Cortex of kidney (tissue), 1 donor: ENCODE measurements at places on chromosomes 1 and 21.

- no peak for DNase-seq
Measured at GRCh38 chr1:201369209-201369608, 8.3 kb downstream of the TNNT2 start.

DNA sequence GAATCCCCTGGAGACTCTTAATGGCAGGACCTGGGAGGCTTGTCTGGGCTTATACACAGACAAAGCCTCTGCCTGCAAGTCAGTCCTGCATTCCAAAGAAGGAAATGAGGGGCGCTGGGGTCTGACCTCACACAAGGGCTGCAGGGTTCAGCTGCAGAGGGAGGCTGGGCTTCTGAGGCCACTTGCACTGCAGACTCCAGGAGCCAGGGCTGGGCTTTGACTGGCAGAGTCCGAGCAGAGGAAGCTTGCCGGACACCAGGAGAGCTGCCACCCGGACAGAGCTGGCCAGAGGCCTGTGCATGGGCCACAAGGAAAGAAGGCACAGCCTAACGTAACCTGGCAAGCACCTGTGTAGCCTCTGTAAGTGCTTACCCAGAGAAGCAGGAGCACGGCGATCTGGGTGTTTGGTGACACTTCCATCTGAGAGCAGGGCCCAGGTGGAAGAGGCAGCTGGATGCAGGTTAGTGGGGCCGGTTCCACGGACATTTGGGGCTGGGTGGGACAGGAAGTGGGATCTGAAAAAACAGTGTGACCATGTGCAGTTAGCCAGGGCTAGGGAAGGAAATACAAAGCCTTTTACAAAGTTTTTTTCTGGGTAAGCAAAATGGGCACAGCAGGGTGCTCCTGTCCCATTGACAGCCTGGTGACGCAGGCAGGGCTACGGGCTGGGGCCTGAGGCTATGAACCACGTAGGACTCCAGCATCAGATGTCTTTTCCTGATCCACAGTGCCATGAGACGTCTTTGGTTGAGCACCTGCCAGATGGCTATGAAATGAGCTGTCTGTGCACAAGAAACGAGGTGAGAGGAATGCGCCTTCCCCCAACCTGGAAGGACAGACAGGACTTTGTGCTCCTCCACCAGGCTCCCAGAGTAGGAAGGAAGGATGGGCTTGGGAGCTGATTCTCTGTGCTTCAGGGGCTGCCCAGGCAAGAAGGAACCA is 37.3 kb upstream of the LBR start:
- DNase-seq, result no peak

DNA sequence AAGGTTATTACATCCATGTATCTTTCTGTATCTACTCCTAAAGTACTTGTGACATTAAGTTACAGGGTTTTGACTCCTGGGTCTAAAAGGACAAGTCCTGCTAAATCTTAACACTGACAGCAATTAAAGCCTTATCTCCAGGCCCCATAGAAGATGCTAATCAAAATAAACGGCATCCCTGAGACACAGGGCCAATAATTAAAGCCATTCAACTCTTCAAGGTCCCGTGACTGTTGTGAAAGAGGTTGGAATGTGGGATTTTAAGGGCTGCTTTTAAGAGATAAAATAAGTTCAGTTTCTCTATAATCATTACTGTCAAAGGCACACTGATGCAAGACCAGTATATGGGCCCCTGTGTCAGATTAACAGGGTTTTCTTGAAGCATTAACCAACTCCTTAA is 8.3 kb downstream of the DNAI4 start:
- DNase-seq, result no peak

GRCh38 chr21:31772674-31773555 is 41.0 kb upstream of the SCAF4 start:
- DNase-seq, result no peak

GRCh38 chr21:25757531-25757930 is 22.8 kb downstream of the GABPA start:
- DNase-seq, result no peak

- no peak for DNase-seq
Measured at GRCh38 chr1:241419986-241420385, 63.0 kb upstream of the RGS7 start.

- DNase-seq, result no peak
Measured at GRCh38 chr1:165927169-165927568, 99.8 kb downstream of the UCK2 start.

GRCh38 chr21:44848821-44849521 is 24.5 kb downstream of the PTTG1IP start:
- DNase-seq, result no peak

DNA sequence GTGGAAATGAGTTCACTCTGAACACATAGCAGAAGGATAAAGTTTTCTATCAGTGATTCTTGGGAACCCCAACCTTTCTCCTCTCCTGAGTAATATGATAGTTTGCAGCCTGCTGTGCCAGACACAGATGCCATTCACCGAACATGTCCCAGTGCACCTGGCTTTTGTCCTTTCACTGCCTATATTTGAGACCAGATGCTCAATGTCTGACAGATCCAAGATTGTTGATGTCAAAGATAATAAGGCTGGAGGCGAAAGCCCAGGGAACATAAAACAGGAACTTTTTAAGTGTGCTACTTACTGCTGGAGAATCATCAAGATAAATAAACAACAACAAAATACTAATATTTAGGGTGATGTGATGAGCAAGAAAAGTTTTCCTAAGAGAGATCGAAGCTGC is 139.3 kb downstream of the TIAM1 start:
- DNase-seq, result no peak

DNA sequence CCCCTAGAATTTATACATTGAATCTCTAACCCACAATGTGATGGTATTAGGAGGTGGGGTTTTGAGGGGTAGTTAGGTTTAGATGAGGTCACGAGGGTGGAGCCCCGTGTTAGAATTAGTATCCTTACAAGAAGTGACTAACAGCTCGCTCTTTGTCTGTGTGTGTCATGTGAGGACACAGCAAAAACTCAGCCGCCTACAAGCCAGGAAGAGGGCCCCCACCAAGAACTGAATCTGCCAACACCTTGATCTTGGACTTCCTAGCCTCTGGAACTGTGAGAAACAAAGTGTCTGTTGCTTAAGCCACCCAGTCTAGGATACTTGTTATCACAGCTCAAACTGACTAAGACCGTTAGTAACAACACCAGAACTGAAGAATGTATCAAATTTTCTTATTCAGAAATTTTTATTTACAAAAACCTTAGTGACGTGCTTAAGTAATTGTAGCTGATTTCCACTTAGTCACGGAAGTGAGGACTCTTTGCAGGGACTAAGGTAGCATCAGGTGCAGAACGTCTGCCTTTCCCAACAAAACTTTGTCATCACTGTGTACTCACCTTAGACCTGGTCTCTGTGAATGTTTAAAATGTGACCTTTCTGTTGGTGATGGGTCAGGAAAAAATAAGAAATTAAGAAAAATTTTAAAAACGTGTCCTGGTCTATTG is 24.5 kb upstream of the LRRC8C start:
- no peak for DNase-seq

DNA sequence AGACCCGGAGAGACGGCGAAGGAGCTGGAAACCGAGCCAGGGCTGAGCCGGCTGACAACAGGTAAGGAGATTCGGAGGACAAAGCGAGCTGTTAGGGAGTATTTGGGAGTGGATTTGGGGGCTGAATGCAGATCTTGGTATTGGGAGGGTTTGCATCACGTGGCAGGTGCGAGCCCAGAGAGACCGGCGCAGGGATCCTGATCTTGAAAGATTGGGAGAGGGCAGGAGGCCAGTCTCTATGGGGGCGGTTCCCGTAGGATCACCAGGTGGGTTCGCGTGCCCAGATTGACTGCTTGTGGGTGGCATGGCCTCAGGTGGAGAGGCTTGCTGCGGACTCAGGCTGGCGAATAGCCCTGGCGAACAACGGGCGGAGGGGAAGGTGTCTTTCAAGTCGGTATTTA is 204 bp downstream of the CIART start:
- DNase-seq, result no peak

- no peak for DNase-seq
Measured at GRCh38 chr21:35538386-35538785, 489.3 kb upstream of the RUNX1 start.

- no peak for DNase-seq
Measured at GRCh38 chr1:6295910-6296309, 35.0 kb upstream of the GPR153 start.

- DNase-seq, result no peak
Measured at GRCh38 chr1:18940303-18941020, 16.0 kb downstream of the IFFO2 start.

- DNase-seq, result no peak
Measured at GRCh38 chr1:77888781-77889642, 588 bp downstream of the NEXN start.

- no peak for DNase-seq
Measured at GRCh38 chr1:176899321-176899720, 265.2 kb downstream of the ASTN1 start.

DNA sequence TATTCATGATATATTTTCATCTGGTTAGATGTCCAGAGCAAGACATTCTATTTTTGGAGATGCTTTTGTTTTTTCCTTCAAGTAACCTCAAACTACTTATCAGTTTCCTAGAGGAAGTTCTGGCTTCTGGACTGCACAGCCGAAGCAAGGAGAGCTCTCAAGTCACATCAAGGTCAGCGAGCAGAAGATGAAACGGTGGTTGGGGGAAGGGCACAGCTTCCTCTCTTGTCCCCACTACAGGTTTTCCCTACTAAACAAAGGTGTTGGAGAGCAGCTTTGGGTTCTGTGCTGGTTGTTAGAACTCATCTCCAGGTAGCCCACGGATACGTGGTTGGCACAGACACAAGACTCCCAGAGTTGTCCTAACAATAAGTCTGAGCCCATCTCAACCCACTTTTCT is 5.1 kb upstream of the PLEKHO1 start:
- no peak for DNase-seq

GRCh38 chr1:119873135-119874015 is 22.9 kb downstream of the ADAM30 start:
- DNase-seq, result no peak
